ENCODE measurements at places on chromosomes 13 and 19.

DNA sequence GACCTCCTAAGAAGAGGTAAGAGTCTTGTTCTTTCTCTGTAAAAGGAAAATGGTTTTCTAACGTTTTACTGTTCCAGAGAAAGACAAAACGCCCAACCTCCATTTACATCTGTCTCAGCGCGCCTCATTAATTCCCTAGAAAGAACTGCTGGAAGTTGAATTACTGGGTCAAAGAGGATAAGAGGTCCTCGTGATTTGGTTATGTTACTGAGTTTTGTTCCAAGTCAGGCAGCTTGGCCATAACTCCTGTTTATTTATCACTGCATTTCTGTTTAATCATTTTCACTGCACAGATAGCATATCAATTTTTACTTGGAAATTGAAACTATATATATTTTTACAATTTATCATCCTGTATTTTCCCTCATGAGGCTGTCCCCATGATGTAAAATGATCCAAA lies 112.9 kb upstream of the PEG3 start:
- DNase-seq, result no peak

DNA sequence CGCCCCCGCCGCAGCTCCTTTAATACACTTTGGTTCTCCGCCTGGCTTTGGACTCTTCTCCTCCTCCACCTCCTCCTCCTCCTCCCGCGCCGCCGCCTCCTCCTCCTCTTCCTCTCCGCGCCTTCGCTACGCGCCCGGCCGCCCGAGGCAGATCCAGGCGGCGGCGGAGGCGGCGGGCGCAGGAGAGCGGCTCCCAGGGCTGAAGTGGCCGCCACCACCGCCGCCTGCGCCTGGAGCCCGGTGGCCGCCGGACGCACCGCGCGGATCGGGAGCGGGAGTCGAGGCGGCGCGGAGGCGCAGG lies at the start of gene ZIC2:
Gene ZIC2 (plus strand): TSS at position 50 of the 301 bp plus-strand sequence. CDS start 281 bp downstream, outside the sequence.
- peak; percentile 60 for DNase-seq

DNA sequence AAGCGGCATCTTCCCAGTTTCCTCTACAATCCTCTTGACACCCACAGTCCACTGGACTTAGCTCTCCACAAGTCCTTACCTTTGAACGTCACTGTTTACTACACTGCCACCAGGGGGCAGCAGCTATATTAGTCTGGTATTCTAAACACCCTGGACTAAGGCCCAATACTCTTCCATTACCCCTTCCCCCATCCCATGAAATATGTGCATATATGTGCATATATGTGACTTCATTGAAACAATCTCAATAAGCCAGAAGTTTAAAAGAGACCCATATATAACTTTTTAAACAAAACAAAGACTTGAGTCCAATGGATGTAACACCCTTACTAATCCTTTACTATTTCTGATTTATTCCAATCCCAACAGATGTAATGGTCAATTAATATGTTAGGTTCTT lies 15.5 kb downstream of the GGACT start:
- peak; percentile 50 for DNase-seq

GRCh38 chr13:113075711-113076110 lies 29.9 kb upstream of the F7 start:
- DNase-seq, result no peak

DNA sequence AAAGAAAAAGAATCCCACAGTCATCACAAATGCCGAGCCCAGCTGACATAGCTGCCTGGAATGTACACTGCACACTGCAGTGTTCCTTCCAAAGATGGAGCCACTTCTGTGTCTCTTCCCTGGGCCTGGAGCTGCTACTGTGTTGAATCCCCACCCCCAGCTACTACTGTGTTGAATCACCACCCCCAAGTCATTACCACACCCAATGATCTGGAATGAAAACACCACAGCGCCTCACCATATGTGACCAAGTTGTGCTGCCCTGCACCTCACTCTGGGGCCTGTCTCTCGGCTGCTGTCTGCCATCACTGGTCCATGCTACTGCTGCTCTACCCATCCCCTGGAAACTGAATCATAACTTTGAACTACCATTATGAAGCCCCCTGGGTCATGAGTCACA lies 861.2 kb downstream of the UQCRFS1 start:
- no peak for DNase-seq

GRCh38 chr13:35894636-35895035 lies 236.5 kb downstream of the DCLK1 start:
- no peak for DNase-seq

GRCh38 chr13:89832827-89833226 lies 1514.7 kb upstream of the MIR17HG start:
- DNase-seq, result peak; percentile 35

DNA sequence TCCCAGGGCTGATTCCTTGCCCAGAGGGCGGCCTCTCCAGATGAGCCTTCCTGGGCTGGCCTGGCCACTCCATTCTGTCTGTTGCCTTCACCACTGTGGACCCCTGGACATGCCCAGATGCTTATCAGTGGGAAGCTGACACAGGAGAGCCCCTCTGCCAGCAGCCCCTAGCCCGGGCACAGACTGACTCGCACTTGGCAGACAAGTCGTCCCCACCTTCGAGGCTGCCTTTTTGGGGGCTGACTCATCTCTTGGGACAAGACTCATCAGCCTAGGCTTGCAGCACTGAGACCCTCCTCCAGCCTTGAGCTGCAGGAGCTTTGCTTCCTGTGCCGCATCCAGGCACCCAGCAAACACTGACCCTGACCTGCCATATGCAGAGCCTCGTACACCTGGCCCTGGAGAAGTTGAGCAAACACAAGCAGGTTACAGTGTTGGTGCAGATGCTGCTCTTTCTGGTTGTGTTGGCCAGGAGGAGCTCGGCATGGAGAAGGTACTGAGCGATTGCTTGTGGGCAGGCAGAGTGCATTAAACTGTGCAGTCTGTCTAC lies 8.1 kb downstream of the CHST8 start:
- DNase-seq, result no peak

GRCh38 chr13:38045278-38046048 lies 175.9 kb upstream of the TRPC4 start:
- DNase-seq, result peak; percentile 31

GRCh38 chr19:19274146-19274545 lies 1.0 kb upstream of the TM6SF2 start:
- no peak for DNase-seq

- DNase-seq, result no peak
Measured at GRCh38 chr13:59345311-59345710, 818.4 kb downstream of the DIAPH3 start.

DNA sequence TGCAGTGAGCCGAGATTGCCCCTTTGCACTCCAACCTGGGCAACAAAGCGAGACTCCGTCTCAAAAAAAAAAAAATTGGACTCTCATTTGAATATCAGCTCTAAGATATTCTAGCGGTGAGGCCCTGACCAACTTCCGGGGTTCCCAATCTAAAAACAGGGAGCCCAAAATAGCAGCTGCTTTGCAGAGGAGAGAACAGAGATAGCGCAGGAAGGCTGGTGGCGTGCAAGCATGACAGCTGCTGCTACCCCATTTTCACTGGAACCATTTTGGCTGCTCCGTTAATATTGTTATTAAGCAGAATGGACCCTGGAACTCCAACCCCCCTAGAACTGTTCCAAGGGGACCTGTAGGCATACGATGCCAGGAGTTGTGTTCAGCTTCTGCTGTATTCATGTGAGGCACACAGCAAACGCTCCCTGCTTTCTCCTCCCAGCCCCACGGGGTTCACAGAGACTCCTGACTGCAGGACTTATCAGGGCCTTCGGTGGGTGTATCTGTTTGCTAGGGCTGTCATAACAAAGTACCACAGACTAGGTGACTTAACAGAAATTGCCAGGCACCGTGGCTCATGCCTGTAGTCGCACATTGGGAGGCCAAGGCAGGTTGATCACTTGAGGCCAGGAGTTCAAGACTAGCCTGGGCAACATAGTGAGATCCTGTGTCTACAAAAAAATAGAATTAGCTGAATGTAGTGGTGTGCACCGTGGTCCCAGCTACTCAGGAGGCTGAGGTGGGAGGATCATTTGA lies 11.5 kb downstream of the STXBP2 start:
- no peak for DNase-seq

- DNase-seq, result peak; percentile 70
Measured at GRCh38 chr13:100887729-100888151, 213.1 kb upstream of the TMTC4 start.

DNA sequence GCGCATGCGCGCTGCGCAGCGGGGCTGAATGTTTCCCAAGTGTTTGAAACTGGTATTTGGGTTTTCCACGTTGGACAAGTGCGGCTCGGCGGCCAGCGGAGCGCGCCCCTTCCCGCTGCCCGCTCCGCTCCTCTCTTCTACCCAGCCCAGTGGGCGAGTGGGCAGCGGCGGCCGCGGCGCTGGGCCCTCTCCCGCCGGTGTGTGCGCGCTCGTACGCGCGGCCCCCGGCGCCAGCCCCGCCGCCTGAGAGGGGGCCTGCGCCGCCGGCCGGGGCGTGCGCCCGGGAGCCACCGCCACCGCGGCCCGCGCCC lies at the start of gene ING1:
Gene ING1 (plus strand): TSS at position 59 of the 311 bp plus-strand sequence. CDS start 450 bp downstream, outside the sequence.
- no peak for DNase-seq

DNA sequence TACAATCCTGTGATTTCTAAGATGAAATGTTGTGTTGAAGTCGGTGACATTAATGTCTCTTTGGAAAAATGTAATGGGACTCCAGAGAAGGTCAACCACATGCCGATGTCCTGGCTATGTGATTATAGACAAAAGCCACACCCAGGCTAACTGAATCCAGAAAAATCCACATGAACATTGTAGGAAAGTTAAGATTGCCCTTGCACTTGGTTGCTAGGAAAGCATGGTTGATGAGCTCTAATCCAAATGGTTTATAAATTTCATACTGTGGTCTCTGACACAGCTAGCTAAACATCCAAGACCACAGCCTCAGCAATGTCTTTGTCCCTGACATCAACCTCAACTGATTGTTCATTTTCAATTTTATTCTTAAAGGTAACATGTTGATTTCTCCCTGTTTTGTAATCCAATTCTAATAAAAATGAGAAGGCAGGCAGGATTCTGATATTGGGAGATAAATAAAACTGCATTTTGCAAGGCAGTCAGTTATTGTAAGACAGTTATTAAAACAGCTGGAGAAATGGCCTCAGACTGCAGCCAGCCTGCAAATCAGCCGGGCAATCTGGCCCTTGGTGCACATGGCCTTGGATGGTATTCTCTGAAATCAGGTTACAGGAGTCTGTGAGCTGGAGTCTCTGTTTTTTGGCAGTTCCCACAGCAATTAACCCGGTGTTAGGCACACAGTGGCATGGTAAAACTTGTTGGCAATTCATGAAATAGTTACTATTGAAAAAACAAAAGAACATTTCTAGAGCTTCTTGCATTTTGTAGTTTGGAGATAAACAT lies 93.9 kb downstream of the STARD13 start:
- peak; percentile 72 for DNase-seq

DNA sequence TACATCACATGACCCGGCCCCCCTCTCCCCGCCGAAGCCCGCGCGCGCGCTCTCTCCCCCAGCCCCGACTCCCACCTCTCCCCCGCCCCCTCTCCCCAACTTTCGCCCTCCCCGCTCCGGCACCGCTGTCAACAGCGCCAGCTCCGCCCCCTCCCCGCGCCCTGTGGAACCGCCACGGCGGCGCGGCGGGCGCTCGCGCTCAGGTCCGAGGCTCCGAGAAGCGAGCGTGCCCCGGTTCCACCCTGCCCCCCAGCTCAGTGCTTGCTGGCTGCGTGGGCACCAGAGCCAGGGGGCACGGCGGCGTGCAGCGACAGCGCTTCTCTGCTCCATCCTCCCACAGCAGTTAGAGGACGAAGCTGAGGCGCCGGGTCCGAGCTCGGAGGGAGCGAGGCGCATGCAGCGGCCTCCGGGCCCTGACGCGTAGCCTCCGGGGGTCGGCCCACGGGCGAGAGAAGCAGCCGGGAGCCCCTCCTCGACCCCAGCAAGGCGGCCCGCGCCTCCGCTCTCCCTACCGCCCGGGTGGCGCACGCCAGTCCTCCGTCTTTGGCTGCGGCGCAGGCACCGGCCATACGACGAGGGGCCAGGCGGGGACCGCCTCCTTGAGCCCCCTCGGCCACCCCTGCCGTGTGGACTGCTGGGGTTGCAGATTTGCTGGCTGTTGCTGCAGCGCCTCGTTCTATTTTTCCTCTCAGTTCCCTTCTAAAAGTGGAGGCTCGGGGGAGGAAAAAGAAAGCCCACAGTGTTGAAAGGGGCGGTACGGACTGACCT lies 109.5 kb downstream of the KCNRG start:
- peak; percentile 8 for DNase-seq

DNA sequence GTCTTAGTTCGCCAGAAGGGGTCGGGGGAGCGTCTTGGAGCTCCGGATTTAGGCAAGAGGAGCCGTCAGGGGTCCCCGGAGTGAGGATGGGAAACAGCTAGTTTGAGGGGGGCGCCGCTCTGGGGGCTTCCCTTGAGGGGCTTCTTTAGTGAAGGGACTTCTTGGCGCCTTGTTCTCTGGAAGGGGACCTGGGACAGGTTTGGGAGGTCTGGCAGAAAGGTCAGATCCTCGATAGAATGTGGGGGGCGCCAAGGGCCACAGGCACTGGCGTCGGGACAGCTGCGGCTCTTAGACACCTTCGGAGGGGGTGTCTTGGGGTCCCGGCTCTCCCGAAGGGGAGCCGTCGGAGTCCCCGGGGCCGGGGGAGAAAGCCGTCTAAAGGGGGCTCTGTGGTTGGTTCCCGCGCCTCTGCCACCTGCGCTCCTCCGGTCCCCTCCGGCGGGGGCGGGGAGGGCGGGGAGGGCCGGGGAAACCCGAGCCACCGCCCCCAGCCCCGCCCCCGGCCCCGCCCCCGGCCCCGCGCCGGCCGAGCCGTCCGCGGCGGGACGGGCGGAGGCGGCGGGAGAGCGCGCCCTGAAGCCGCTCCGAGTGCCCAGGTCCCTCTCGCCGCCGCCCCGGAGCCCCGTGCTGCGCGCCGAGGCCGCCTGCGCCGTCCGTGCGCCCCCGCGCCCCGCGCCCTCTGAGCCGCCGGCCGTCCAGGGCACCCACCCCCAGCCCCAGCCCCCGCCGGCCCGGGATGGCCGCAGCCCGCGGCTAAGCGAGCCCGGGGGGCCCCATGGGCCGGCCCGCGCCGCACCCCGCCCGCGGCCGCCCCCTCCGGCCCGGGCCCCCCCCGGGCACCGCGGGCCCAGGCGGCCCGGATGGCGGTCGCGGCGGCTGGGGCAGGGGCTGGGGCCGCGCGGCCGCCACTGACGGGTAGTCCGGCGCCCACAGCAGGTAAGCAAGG lies at the start of gene NRTN:
Gene NRTN (plus strand): TSS at position 552 of the 946 bp plus-strand sequence. CDS start 19,099 bp downstream, outside the sequence.
- no peak for DNase-seq

DNA sequence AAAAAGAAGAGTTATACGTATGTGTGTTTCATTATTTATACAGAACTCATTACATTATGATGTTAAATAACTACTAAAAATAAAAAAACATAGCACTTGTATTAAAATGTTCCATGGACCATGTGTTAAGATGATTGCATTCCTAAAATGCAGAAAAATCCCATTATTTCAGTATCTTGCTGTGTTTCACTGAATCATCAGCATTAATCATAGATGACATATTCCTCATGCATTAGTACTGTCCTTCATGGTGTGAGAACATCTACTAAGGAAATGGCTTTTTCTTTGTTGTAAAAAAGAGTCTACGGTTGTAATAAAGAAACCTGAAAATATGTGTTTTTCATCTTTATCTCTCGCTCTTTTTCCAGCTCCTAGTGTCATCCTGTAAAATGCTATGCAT lies 416.5 kb downstream of the FGF14 start:
- no peak for DNase-seq
